ENCODE measurements at places on chromosomes 5 and 9.

- no peak for DNase-seq
These were observed 31.3 kb upstream of the IFNE start for GRCh38 chr9:21513431-21513830.

GRCh38 chr9:92468206-92468605 lies 14.1 kb downstream of the ASPN start:
- DNase-seq, result no peak

DNA sequence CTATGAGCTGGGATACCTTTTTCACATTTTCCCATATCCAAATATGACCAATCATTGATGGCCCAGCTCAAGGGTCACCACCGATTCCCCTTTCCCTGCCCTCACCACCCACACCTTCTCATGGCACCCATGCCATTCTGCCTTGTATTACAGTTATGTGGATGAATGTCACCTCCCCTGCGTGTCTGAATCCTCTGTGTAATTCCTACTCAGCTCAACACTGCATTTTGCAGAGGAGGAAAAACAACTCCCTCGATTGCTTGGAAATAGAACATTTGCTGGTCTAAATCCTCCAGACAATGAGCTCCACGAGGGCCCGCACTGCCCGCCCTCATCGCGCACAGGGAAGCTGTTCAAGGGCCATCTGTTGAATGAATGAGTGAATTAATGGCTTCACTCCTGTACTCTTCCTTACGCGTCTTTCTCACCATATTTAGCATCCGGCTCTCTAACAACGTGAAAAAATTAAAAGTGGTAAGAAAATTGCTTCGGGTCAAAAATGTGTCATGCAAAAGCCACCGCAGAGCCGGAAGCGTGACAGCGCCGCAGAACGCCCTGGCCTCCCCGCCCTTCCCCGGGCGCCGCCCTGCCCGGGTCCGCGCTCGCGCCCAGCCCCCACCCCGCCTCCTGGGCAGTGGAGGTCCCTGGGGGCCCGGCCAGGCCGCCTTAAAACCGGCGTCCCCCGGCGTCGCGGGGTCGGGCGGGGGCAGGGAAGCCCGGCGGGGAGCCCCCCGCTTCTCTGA lies 704 bp downstream of the SUSD1 start:
- DNase-seq, result peak; percentile 87

DNA sequence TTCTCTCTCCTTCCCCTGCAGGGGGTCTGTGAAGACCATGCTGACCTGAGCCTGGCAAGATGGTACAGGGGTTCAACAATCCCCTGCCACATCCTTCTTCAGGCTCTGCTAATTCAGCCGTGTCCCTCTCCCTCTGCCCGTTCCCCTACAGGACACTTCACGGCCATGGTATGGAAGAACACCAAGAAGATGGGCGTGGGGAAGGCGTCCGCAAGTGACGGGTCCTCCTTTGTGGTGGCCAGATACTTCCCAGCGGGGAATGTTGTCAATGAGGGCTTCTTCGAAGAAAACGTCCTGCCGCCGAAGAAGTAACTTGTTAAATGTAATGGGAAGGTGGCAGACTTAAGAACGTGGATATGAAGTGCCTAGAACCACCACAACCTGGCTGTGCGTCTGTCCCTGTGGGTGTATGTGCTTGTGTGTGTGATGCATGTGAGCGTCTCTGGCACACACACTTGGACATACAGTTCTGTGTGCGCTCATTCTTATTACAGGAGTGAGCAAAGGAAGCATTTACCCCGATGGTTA lies 6.9 kb upstream of the CCIN start:
- no peak for DNase-seq

- DNase-seq, result no peak
These were observed 19.0 kb downstream of the SEC61B start for GRCh38 chr9:99241106-99241505.

DNA sequence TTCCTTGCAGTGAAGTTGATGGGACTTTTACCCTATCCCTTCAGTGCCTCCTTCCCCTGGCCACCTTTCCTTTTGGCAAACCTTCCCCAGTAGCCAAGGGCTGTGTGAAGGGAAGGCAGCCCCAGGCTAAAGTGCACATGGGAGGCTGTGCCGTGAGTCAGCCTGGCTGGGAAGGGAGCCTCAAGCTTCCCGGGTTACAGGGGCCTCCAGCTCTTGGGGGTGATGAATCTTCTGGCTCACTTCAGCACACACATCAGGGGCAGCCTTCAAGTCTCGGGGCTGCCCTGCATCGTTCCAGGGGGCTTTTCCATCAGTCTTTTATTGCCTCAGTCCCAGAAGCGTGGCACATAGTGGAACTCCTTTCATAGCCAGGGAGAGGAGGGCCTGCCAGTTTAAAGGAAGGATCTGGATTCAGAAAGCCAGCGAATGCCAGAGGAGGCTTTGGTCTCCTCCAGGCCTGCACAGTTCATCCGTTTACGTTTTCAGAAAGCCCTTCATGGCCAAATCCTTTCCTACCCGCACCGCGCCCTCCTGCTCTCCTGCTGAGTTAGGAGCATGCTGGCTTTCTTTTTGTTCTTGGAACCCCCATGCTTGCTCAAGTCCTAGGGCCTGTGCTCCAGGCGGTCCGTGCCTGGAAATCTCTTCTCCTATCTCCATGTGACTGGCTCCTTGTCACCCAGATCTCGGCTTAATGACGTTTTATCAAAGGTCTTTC lies 134.8 kb upstream of the KLF4 start:
- DNase-seq, result no peak

- no peak for DNase-seq
These were observed 90.3 kb upstream of the APC start for GRCh38 chr5:112647428-112647827.

GRCh38 chr5:10306806-10307205 lies 896 bp downstream of the CMBL start:
- no peak for DNase-seq

- no peak for DNase-seq
These were observed 111.9 kb downstream of the FBN2 start for GRCh38 chr5:128426090-128426534.

- no peak for DNase-seq
These were observed 93.2 kb downstream of the GHR start for GRCh38 chr5:42516282-42517042.

DNA sequence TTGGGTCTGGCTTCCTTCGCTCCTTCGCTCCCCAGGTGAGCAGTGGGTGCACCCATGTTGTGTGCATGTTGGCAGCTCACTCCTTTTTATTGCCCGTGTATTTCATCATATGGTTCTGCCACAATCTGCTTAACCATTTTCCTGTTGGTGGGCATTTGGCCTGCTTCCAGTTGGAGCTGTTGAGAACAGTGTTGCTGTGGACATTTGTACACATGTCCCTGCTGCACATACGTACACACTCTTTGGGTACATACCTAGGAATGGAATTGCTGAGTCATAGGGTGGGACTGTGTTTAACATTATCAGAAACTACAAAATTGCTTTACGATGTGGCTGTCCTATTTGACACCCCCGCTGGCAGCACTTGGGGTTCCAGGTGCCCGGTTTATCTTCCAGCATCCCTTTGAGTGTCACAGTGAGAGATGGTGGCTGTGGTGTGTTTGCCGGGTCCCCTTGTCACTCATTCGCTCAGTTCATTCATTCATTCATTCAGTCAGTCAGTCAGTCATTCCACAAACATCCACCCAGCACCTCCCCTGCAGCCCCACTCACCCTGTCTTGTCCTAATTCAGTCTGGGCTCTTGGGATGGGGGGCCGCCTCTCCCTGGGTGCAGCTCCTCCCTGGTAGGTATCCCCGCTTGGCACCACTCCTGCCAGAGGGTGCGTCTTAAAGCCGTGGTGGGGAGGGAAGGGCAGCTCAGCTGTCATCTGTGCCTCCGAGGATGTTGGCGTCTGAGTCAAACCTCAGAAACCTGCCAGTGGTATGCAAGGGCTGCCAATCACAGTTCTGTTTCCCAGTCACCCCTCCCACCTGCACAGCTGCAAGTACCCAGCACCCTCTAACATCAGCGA lies 7.9 kb upstream of the FIBCD1 start:
- DNase-seq, result no peak

DNA sequence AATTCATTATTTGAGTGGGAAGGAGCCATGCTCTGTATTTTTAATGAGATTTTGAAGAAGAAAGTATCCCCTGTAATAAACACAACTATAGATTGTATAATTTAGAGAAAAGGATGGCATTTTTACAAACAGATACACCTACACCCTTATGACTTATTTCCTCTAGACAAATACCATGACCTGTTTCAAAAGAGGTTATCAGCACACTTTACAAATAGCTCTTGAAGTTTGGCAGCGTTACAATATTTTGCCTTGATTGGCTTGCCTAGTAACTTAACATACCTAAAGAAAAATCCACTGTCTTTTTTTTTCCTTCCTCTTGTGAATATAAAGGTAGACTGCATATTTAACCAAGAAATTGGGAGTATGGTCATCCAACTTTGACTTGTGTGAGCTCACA lies 28.5 kb upstream of the CETN3 start:
- no peak for DNase-seq
